SK-N-SH (cell line): ENCODE measurements at places on chromosomes 7 and 10.

GRCh38 chr7:90830308-90830707, 234.2 kb downstream of the CDK14 start:
- DNase-seq = no peak

GRCh38 chr10:70068925-70069324, 16.3 kb downstream of the MACROH2A2 start:
- no peak for DNase-seq

DNA sequence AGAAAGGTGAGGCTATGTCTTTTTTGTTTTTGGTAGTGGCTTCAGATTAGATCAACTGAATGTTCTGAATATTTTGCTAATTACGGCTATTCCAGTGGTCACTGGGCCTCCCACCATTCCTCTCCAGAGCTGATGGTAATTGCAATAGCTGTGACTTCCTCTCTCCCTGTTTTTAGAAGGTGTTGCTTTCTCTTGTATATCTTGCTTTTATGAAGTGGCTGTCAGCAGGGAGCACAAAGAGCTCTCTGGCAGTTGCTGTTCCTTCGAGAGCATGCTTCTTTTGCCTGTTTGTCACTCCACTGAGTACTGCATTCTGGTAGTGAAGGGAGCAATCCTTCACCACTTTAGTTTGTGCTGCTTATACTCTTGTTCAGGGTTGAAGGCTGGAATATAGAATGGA, 133.3 kb downstream of the EXOC4 start:
- DNase-seq = no peak

DNA sequence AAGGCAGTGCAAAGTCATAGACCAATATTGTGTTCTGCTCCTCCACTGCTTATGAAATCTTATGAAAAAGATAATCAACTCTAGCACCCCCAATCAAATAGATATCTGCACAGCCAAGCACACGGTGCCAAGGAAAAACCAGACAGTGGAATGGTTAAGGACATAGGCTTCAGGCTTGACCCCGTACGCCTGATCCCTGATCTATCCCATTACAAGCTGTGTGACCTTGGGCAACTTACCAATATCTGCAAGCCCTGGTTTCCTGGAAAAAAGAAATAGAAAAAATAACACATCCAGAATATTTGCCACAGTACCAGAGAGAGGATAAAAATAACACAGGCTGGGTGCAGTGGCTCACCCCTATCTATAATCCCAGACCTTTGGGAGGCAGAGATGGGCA, 56.9 kb downstream of the GRB10 start:
- DNase-seq = no peak
